ENCODE measurements at places on chromosomes 1 and 21.
A peak's percentile ranks its signal among the peaks of the same experiment; 100 is the strongest.

DNA sequence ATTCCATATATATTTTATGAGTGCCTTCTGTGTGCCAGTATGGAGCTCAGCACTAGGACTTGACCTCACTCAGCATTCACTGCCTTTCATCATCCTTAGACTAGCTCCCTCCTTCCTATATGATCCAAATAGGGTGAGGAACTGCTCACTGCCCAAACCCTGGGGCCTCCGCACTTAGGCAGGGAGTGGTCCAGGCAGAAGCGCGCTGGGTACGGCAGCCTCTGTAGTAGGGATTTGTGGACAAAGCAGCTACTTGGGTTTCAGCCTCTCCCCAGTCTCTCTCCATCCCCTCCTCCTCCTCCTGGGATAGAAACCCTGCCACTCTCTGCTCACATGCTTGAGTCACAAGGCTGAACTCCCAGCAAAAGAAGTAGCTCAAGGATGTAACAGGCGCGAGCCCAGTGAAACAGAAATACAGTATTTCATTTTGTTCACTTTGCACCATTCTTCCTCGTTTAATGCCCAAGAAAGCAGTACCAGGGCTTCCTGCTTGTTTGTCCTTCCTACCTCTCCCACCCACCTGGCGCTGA lies 32.9 kb downstream of the PLEKHA6 start:
- no peak for DNase-seq

DNA sequence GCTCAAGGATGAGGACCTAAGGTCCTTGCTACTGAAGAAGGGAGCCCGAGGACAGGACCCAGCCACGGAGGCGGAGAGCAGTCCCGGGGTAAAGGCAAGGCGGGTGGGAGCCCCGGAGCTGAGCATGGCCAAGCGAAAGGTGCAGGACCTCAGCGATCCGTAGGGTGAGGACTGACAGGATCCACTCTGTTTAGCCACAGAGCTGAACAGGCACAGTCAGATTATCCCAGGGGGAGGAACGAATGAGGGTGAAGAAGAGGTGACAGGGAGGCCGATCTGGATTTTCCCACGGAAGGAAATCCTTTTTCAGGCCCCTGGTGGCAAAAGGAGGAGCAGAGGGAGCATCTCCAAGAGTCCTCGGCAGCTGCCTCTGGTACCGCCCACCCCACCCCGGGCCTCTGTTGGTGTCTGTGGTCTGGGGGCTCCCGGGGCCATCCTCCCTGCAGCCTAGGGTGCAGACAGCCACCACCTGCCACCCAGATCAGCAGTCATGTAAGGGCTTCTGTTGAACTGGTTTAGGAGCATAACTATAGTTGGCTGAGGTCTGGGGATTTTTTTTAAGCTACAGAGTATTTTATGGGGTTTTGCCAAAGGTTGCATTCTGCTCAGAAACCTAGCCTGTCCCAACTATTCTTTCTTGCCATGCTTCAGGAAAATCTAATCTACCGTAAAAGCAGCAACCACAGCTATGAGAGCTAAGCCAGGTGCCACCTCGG lies 32.3 kb upstream of the LBR start:
- DNase-seq, result no peak

GRCh38 chr1:154097873-154098272 lies 57.0 kb downstream of the NUP210L start:
- no peak for DNase-seq

GRCh38 chr1:93594603-93594880 lies 87.1 kb downstream of the BCAR3 start:
- DNase-seq, result no peak

- DNase-seq, result no peak
Measured at GRCh38 chr1:78255383-78255782, 209.6 kb downstream of the GIPC2 start.

DNA sequence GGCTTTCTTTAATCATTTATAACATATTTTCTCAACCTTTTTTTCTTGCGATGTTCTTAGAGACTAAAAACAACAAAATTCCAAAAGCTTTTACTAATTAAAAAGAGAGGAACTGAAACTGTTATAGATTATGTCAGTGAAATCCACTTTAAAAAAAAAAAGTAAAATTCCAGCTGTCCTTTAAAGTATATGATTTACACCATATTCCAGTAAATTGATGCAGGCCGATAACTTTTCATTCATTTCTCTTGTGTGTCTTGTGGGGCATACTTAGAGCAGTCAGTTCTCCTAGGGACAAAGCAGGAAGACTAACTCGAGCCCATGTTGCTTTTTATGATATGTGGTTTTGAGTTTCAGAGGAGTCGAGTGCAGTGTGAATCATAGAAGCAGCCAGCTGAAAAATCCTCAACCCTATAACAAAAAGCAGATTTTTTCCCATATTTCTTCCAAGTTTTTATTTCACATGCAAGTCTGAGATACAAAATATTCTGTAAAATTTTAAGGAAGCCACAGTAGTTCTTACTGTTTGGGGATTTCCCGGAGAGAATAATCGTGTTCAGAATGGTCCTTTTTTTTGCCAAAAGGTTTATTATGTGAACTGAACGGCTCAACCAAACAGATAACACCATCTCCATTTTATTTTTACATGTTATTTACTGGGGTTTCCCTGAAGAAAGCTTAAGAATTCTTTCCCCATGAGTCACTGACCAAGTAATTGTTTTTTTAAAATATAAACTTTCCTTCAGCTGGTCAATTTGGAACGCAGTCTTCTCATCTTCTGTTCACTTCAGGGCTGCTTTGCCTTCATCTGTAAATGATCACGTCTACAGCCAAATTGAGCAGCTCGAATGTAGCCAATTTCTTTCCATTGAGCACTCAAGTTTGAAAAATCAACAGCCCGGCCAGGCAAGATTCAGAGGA lies 77.0 kb upstream of the C1orf105 start:
- DNase-seq, result peak; percentile 96

GRCh38 chr1:47330212-47330611 lies 3.4 kb upstream of the CMPK1 start:
- DNase-seq, result no peak

GRCh38 chr1:199616947-199617346 lies 410.6 kb upstream of the NR5A2 start:
- DNase-seq, result no peak

DNA sequence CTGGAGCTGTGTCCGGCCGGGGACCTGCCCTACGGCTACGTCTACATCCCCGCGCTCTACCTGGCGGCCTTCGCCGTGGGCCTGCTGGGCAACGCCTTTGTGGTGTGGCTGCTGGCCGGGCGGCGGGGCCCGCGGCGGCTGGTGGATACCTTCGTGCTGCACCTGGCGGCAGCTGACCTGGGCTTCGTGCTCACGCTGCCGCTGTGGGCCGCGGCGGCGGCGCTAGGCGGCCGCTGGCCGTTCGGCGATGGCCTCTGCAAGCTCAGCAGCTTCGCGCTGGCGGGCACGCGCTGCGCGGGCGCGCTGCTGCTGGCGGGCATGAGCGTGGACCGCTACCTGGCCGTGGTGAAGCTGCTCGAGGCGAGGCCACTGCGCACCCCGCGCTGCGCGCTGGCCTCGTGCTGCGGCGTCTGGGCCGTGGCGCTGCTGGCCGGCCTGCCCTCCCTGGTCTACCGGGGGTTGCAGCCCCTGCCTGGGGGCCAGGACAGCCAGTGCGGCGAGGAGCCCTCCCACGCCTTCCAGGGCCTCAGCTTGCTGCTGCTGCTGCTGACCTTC lies 412 bp downstream of the GPR25 start:
- no peak for DNase-seq

- peak; percentile 39 for DNase-seq
Measured at GRCh38 chr1:66752000-66752592, at the start of gene DYNLT5. Gene DYNLT5, plus strand, starts transcription at chr1:66752459. Its CDS starts 2,200 bp downstream, at chr1:66754659.

DNA sequence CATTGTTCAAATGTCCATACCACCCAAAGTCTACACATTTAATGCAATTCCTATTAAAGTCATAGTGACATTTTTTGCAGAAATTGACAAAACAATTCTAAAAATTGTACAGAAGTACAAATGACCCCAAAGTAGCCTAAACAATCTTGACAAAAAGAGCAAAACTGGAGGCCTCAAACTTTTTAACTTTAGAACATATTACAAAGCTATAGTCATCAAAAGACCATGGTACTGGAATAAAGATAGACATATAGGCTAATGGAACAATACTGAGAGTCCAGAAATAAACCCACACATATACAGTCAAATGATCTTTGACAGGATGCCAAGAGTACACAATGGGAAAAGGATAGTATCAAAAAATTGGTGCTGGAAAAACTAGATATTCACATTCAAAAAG lies 213.2 kb upstream of the SAMSN1 start:
- no peak for DNase-seq

DNA sequence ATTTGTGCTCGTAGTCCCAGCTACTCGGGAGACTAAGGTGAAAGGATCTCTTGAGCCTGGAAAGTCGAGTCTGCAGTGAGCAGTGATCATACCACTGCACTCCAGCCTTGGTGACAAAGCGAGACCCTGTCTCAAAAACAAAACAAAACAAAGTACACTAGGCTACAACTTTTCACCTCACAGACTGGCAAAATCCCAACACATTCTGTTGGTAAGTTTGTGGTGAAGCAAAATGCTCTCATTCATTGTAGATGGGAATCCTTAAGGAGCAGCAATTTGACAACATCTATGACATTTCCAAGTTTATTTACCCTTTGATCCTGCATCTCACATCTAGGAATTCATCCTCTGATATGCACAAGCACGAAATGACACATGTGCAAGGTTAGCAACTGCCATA lies 20.2 kb upstream of the SLC1A7 start:
- DNase-seq, result no peak

DNA sequence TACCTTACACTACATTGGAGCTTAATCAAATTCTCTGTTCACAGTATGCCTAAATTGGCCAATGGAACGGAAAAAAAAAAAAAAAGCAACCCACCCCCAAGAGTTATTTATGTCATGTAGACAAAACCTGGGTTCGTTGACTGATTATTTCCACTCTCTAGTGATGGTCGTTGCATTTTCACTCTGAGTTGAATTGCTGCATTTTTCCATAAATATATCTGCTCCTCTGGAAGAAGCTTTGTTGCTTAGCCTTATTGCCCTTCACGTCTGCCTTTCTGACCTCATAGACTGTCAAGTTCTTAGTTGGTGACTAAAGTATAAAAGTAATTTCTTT lies 90.2 kb upstream of the RUNX1 start:
- DNase-seq, result no peak

DNA sequence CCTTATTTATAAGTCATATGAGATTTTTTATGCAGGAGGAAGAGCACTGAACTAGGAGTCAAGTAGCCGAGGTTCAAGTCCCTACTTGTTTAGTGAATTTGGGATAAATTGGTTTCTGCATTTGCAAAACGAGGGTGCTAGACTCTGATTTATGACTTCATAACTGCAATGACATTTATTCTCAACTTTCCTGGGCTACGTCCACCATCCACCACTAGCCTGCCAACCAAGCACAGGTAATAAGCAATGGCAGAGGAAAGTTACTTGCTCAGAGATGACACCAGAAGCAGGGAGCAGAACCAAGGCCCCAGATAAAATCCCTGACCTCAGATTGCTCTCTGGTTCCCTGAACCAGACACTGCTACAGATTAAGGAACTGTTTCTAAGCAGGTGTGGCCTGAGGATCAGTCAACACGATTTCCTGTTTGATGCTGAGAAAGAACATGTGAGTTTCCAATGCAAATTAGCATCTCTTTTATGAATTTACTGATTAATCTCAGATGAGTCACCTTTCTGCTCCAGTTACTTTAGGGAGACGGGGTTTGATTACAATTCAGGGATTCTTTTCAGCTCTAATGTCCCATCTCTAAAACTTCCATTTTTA lies 52.7 kb downstream of the PLPP3 start:
- no peak for DNase-seq

DNA sequence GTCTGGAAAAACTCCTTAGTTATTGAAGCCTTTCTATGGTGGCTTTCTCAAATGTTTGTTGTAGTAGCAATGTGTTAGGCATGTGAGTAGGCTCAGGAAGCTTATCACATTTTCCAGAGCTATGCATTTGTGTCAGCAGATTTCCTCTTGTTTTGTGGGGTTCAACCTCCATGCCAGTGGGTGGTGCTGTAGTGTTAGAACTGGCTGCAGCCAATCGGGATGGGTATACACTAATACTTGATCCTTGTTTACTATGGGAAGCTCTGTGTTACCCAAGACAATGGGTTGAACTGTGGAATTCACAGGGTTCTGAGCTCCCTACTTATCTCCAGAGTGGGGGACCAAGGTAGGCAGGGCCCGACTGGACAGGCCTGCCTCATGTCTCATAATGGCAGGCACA lies 348.5 kb upstream of the ADAMTS5 start:
- no peak for DNase-seq

- no peak for DNase-seq
Measured at GRCh38 chr1:29524285-29525065, 288.2 kb downstream of the PTPRU start.

DNA sequence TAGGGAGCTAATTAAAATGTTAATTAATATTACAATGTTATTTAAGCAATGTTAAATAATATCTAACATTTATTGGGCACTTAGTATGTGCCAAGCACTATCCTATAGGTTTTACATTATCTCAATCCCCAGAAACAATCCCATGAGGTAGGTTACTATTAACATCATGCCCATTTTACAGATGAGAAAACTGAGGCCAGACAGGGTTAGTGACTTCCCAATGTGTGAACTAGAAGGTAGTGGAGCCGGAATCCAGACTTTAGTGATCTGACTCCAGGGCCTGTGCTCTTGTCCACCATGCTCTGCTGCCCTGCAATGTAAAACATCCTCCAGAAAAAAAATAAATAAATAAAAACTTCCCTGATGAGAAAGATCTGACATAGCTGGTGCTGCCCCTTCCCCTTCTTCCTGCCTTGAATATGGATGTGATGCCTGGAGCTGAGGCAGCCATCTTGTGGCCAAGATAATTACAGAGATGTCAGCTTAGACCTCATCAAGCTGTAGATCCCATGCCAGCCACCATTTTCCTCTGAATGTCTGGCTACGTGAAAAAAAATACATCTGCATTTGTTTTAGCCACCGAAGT lies 7.6 kb upstream of the CELA2A start:
- DNase-seq, result no peak

- peak; percentile 3 for DNase-seq
Measured at GRCh38 chr1:52426371-52426770, 22.0 kb downstream of the PRPF38A start.

- peak; percentile 22 for DNase-seq
Measured at GRCh38 chr1:82775406-82776000, 974.8 kb downstream of the ADGRL2 start.

DNA sequence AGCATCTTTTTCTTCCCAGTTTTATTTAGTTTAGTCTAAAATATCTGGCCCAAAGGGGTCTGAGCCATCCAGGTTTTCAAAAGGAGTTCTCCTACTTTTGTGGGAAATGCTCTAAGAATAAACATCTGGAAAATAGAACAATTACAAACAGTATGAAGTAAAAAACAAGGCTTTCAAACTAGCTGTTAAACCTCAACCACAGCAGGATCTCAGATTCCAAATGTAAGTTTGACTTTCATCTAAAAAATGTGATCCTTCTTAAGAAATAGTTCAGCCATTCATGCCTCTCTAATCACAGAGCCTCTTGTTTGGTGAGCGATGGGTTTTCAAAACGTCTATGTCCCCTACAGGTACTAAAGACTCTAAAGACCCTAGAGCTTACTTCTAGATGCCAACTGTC lies 413.5 kb downstream of the DUSP10 start:
- DNase-seq, result no peak

GRCh38 chr1:15249081-15249480 lies 2.1 kb downstream of the FHAD1 start:
- DNase-seq, result no peak

All from fibroblast of upper back skin (primary cell).